A172 (cell line): ENCODE measurements at places on chromosomes 13 and 19.

DNA sequence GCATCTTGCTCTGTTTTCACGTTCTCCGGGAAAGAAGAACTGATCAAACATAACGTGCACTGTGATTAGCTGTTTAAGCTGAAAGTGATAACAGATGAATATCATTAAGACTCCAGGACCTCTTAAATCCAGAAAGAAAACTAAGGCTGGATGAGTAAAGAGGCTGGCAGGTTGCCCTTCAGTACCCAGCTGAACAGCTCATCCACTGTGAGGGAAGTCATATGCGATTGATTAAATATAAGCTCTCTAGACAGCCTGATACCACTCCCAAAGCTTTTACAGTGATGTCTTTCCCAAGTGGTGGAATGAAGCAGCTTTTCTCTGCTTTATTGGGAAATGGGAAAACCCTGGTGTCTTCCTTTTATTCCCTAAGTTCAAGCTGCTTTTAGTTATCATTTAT lies 116.9 kb downstream of the EFNB2 start:
- DNase-seq: peak; percentile 20

GRCh38 chr13:109955598-109955997 lies 169.2 kb upstream of the IRS2 start:
- DNase-seq: no peak

DNA sequence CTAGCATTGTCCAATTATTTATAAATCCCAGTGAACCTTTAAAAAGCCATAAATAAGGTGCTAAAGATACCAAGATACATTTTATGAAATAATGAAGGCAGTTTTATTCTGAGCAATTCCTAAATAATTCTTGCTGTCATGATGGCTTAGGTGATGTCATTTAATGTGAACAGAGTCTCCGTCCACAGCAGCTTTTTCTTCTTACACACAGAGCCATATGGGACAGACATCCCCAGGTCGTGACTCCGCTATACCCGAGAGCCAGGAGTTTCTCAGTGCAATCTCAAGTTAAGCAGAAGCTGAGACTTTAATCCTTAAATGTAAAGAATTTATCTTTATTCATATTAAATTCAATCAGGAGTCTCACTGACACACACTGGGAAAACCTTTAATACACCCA lies 29.7 kb downstream of the EFNB2 start:
- DNase-seq: no peak

- no peak for DNase-seq
These were observed 17.1 kb upstream of the PSMC4 start for GRCh38 chr19:39953915-39954314.
